ENCODE measurements at places on chromosomes 3 and 15. TPM values are rescaled to one million over a fixed set of nuclear protein-coding genes. Genes with fewer than 3 reads are reported as not detected.

GRCh38 chr3:176787506-176787905 lies 409.8 kb downstream of the TBL1XR1 start:
- no peak for DNase-seq

The WDR53 gene
- total RNA-seq, result 11.7 TPM

- DNase-seq, result no peak
These were observed 45.9 kb upstream of the THUMPD3 start for GRCh38 chr3:9316881-9317361.

GRCh38 chr3:193418576-193419373 lies 40.2 kb upstream of the ATP13A5 start:
- no peak for DNase-seq

The RPS27L gene
- total RNA-seq, result 33.9 TPM

GRCh38 chr3:126481808-126482502 lies 6.3 kb upstream of the ZXDC start:
- no peak for DNase-seq

The MKRN3 gene
- total RNA-seq, result 1.8 TPM

- peak; percentile 50 for DNase-seq
These were observed 327.7 kb upstream of the NAALADL2 start for GRCh38 chr3:174531262-174531982.

The ABHD14A gene
- total RNA-seq, result 23.4 TPM

DNA sequence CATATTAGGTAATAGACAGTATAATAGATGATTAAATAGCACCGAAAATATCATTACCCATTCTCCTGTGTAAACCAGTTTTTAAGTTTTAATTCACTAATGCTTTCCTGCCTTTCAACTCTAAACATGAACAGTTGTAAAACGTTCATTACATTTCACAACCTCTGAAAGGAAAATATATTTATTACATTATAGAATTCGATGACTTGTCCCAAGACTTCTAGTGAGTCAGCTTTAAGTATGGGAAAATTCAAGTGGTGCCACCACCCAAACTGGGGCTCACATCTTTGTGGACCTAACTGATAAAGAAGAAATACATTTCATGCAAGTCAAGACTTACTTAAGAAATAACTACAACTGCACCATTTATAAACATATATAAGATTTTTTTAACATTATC lies 2.0 kb downstream of the TRIM59 start:
- DNase-seq, result peak; percentile 69

- peak; percentile 32 for DNase-seq
These were observed 21.1 kb downstream of the DZIP3 start for GRCh38 chr3:108610651-108611050.

DNA sequence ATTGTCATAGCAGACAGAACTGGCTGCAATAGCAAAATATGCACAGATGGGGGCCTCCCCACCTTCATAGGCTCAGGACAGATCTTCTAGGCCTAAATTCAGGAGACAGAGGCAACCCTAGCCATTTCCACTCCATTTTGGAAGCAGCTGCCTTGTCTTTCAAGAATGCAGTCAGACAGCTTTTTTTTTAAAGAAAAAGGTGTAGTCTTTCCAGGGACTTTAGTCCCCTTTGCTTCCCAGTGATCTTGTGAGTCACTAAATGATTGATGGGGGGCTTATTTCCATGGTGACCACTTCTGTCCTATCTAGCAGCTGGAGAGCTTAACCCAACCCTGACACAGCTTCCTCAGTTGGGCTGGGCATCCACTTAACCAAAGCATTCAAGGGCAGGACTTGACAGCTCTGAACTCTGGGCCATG lies 165.9 kb downstream of the TPRG1 start:
- DNase-seq, result peak; percentile 39

GRCh38 chr3:140922634-140923033 lies 19.0 kb upstream of the SLC25A36 start:
- DNase-seq, result peak; percentile 39

- DNase-seq, result no peak
These were observed 46.2 kb downstream of the CTDSPL start for GRCh38 chr3:37907906-37908305.

DNA sequence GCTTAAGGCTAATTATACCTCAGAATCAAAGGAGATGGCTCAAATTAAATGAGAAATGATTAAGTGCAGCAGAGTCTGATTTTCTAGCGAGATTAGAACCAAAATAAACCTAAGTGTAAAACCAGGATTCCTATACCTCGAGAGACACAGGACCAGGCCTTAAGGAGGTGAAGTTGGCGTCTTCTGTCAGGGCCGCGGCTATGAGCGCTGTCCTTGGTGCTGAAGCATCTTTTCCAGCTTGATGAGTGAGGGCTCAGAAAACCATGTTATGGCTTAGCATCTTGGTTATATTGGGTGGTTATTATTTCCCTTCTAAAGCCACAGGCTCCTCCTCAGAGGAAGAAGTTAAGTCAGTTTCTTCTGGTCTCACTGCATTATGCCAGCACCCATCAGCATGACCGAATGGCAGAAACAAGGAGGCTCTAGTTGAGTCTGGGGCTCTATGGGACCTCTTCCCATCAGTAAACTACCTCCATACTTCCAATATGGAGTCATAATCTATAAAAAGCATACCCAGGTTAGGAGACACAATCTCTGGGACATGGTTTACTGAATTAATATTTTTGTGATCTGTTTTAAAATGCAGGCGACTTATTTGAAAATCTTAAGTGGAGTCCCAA lies 120.1 kb upstream of the NMNAT3 start:
- DNase-seq, result peak; percentile 29

DNA sequence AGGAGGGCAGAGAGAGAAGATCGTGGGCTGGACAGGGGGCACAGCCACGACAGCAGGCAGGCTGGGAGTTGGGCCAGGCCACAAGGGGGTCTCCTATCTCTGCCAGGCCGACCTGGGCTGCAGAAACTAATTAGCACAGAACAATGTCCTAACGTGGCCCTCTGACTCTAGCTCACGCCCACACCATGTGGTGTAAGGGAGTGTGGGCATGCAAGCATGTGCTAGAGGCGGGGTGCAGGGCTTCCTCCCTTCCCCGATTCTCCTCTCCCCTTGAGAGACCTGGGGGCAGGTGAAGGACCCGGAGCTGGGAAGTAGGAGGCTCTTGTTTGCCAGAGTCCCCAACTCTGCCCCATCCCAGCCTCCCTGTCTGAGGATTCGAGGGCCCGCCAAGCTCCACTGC lies 65.5 kb downstream of the LINGO1 start:
- DNase-seq, result no peak

The CNTN6 gene
- total RNA-seq, result not detected

GRCh38 chr3:64928683-64929082 lies 240.9 kb upstream of the ADAMTS9 start:
- no peak for DNase-seq

The SH3GL3 gene
- 3.6 TPM for total RNA-seq

The CCDC33 gene
- total RNA-seq, result not detected

DNA sequence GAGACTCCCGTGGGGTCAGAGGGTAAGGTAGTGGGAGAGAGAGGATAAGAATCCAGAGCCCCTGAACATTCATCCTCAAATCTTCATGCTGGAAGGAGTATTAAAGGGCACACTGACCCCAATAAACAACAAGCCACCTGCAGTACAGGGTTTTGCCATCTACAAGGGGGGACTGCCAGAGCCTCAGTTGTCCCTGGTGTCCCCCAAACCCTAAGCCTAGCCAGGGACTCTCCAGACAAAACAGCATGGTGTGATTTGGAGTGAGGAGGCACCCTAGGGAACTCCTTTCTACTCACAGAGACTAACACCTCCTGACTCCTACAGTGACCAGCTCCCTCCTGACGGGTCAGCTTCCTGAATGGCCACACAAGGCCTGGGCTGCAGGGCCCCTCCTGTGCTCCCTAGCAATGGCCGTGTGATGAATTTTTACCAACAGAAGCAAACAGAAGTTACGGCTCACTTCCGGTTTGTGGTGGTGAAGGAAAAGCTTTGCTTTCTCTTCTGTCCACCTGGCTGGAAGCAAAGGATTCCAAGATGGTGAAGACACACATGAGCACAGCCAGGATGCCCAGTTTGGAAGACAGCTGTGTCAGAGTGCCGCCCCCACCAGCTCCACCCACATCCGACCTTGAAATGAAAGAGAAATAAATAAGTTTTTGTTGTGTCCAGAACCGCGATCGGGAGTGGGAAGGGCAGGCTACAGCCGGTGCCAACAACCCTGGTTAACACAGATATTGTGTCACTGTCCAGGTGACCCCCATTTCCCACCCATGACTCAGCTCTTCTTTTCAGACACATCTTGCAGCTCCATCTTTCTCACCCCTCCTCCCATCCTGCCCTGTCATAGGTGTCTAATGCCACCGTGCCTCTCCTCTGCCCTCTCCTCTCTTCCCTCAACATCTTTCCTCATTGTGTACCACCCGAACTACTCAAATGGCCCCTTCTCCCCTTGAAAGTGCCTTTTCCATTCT lies 69.6 kb upstream of the ATP13A3 start:
- peak; percentile 17 for DNase-seq

GRCh38 chr3:4507024-4507596 lies 14.0 kb downstream of the ITPR1 start:
- DNase-seq, result no peak

DNA sequence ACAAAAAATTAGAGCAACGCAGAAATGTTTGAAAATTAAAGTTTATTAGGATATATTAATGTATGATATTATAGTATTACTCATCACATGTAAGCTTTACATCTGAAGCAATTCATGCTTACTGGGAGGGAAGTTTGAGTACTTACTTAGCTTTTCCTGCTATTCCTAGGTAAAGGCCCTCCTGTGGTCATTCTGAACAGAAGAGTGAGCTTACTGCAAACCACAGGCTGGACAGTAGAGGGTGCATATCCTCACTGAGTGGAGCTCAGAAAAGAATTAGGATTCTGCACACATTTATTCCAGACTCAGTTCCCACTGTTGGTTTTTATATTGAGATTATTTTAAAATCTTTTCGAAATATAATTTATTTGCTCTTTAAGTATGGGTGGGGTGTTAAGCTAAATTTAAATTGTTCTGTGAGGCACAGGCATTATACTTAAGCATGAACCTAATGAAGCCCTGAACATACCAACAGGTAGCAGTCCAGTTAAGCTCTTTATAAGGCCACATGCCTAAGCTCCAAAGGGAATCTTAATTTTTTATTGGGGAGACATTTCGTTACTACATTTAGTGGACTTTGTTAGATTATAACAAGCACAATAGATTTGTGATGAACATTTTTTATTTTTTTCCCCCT lies 10.2 kb downstream of the MRPS22 start:
- DNase-seq, result peak; percentile 70

The SH2D7 gene
- total RNA-seq, result not detected

- DNase-seq, result no peak
These were observed 46.8 kb upstream of the PCSK6 start for GRCh38 chr15:101536166-101536874.

Measured in PC-3 (cell line).